ENCODE measurements at places on chromosomes 11 and 22.

GRCh38 chr11:56849250-56849649, 100.8 kb upstream of the OR9G4 start:
- no peak for DNase-seq

DNA sequence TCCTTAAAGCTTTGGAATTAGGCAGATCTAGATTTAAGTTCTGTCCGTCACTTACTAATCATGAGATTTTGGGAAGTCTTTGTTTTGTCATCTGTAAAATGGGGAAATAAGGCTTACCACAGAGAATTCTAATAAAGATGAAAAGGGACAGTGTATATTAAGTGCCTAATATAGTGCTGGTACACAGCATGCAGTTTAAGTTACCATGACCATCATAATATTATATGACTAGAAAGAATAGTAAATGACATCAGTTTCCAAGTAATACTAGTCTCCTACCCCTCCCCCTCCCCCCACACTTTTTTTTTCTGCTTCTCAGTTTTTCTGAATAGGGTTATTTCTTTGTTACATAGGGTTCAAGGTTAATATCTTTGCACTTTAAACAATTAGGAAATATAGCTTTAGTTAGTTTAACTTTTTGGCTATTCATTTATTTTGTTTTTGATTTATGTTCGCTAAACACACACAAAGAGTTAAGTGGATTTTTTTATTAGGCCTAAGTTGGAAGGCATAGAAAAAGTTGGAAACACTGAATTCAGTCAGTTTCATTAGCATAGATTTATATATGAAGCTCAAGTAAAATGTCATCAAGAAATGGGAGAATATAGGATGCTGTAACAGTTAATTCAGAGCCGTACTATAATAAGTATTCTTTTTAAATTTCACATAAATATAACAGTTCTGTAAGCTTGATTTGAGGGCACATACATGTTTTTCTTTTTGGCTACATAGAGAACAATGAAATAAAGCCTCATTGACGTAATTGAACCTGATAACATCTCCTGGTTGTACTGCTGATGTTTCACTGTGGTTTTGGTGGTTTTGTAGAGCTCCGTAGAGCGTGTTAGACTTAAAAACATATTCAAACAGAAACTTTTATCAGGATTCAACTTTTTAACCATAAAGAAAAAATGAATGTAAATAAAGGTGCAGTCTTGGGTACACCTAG, 121.2 kb downstream of the PDE3B start:
- peak; percentile 33 for DNase-seq

- no peak for DNase-seq
These were observed 59.2 kb downstream of the SPON1 start for GRCh38 chr11:14021738-14022137.

GRCh38 chr11:2668876-2669275, 30.9 kb downstream of the KCNQ1OT1 start:
- DNase-seq, result no peak

DNA sequence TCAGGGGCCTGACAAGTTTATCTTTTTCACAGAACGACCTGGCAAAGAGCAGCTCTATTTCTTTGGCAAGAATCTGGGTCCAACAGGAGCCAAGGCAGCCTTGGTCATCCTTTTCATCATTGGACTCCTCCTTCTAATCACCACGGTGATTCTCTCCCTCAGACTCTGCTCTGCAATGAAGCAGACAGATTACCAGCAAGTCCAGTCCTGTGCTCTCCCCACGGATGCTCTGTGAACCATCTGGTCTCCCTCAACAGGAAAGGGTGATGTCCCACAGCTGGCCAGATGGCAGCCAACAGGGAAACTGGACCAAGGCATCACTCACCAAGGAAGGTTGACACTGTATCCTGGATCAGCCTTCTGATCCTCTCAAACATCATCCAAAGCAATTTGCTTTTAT, 17.0 kb upstream of the PANX1 start:
- no peak for DNase-seq

GRCh38 chr11:117972629-117973502, 13.3 kb upstream of the IL10RA start:
- no peak for DNase-seq

DNA sequence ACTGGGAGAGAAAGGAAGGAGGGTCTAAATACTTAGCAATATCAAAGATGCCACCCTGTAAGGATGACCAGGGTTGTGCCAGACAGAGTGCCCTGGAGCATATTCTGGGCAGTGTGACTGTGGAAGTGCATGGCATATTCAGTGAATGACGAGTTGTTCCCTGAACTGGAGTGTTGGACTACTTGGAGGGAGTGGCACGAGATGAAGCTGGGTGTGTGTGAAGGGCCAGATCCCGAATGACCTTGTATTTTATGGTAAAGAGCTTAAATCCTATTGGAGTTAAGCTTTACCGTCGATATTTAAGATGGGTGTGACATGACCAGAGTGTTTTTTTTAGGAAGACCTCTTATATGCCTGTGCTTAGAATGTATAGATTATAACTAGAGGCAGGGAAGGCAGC, 48.8 kb downstream of the STIM1 start:
- no peak for DNase-seq

- no peak for DNase-seq
These were observed 11.7 kb upstream of the MOB2 start for GRCh38 chr11:1498262-1498661.

GRCh38 chr11:47863189-47863897, 15.2 kb upstream of the NUP160 start:
- DNase-seq, result no peak

- DNase-seq, result no peak
These were observed 4.2 kb downstream of the GAL3ST3 start for GRCh38 chr11:66044757-66045156.

DNA sequence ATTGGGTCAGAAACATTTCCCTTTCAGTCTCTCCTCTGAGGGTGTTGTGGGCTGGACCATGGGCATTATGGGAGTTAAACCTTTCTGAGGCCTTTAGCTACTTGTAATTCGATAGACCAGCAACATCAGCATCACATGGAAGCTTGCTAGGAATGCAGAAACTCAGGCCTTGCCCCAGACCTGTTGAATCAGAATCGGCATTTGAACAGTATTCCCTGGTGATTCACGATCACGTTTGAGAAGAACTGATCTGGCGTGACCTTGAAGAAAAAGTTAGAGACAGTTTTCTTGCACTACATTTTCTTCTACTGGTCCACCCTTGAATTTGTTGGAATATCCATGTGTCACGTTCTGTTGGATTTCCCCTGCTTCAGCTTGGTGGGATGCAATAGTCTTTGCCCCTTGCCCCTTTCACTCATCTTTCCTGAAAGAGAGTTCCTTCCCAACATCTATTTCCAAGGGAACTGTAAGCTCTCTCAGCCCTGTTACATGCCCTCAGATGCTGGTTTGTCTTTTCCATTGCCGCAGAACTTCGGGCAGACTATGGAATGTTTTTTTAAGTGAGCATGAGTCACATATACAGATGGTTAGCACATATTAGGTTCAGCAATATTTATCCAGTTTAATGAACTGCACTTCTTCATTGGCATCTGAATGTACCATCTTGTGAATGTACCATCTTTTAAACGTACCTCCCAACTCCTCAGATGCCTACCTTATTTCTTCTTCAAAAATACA, 23.9 kb downstream of the EHF start:
- DNase-seq, result no peak
